ENCODE measurements at places on chromosomes 5 and 9.

DNA sequence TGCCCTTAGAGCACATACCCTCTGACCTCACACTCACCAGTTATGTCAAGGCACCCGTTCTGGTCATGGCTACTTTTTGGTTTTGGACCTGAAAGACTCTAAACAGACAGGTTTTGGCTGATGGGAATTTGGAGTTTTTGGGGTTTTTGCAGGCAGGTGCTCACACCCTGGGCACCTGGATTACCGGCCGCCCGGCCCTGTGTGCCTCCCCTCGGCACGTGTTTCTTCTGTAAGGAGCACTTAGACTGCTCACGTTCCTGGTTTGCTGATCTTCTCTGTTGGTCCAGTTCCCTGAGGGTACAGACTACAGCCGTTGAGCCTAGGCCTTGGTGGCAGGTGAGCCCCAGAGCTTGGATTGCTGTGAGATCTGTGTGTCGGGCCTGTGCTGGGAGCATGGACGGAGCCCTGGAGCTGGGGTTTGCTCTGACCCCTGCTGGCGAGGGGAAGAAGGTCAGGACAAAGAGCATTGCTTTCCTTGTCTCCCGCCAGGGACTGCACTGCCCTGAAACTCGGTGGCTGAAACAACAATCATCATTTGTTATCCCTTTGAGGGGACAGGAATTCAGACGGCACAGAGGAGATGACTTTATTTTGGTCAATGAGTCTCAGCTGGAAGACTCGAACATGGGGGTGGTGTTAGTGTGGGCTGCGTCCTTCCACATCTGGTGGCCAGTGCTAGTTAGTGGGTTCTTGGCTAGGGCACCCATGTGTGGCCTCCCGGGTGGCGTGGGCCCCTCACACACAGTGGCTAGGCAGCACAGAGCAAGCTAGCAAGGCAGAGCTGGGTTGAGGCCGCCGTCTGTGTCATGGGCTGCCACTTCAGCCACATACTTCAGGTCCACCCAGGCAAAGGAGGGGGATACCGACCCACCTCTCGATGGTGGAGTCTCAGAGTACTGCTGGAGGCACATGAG lies 76.4 kb downstream of the EHMT1 start:
- DNase-seq, result peak; percentile 20

DNA sequence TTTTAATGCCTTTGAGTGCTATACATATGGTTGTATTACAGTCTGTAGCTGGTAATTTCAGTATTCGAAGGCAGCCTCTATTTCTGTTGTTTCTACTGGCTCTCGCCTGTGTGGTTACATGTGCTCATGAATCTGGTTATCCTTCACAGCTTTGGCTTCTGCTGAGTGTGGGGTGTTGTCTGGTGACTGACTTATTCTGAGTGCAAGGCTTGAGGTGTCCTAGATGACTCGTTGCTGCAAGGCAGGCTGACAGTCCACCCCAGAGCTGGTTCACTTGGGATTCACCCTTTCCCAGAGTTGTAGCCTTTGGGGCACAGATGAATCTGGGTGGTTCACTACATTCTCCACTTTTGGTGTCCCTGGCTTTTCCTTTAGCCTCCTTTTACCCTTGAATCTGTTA lies 41.4 kb downstream of the PDE8B start:
- no peak for DNase-seq

GRCh38 chr9:123426406-123426805 lies 70.4 kb downstream of the CRB2 start:
- no peak for DNase-seq

- no peak for DNase-seq
These were observed 5.6 kb upstream of the PAM start for GRCh38 chr5:102749416-102750030.

DNA sequence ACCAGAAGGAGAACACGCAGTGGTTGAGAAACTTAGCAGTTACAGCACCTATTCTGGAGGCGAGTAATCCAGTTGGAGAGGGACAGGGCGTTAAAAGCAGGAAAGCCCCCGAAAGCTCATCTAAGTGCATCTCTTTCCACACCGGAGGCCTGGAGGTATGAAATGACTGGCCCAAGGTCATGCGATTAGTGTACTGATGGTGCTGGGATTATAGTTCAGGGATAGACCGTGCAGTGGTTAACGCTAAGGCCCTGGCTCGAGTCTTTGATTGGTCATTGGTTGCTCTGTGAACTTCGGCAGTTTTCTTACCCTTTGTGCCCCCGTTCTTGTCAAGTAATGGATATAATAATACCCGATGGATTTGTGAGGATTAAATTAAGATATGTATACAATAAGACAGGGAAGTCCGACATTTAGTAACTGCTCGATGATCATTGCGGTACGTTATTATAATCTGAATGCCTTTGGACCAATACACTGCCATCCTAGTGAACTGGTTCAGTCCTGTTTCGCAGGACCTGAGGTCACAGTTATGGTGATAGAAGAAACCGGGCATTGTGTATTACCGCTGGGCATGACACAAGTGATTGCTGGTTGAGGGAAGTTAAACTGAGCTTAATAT lies 960 bp downstream of the CANX start:
- DNase-seq, result peak; percentile 61

- peak; percentile 46 for DNase-seq
These were observed 104.9 kb downstream of the CFAP90 start for GRCh38 chr5:7745882-7746610.

- DNase-seq, result no peak
These were observed 255.3 kb upstream of the KLF4 start for GRCh38 chr9:107744873-107745272.

DNA sequence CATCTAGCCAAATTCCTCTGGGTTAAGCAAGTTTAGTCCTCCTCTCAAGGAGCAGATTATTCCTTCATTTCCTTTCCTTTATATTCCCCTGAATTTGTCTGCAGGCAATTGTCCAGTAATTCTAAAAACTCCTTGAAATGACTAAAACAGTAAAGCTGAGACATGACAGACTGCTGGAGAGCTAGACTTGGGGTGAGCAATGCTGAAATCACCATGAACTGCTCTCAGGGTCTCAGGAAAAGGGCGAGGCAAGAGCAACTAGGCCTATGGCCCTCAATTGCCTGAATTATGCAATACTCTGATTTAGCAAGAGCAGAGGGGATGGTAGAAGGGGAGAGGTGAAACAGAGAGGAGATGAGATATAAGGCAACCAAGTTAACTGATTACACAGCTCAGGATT lies 172.9 kb upstream of the NREP start:
- DNase-seq, result no peak

GRCh38 chr5:148927307-148927946 lies 101.0 kb downstream of the ADRB2 start:
- DNase-seq, result no peak

- DNase-seq, result no peak
These were observed 31.3 kb downstream of the IRF1 start for GRCh38 chr5:132459031-132459982.

DNA sequence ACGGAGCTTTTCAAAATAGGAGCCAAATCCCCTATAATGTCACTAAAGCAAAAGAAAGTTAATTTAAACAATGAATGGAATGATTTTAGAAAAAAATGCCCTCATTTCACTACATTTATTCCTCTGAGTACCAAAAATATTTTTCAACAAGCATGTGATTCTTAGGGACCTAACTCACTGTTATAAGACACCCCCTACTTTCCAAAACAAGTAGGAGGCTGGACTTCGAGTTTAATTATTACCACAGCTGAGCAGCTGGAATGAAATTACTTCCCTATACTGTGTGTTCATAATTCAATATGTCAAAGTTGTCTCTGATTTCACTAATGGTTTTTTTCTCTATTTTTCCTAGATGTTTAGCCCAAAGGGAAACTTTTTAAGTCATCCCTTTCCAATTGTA lies 61.6 kb downstream of the SAXO1 start:
- no peak for DNase-seq

DNA sequence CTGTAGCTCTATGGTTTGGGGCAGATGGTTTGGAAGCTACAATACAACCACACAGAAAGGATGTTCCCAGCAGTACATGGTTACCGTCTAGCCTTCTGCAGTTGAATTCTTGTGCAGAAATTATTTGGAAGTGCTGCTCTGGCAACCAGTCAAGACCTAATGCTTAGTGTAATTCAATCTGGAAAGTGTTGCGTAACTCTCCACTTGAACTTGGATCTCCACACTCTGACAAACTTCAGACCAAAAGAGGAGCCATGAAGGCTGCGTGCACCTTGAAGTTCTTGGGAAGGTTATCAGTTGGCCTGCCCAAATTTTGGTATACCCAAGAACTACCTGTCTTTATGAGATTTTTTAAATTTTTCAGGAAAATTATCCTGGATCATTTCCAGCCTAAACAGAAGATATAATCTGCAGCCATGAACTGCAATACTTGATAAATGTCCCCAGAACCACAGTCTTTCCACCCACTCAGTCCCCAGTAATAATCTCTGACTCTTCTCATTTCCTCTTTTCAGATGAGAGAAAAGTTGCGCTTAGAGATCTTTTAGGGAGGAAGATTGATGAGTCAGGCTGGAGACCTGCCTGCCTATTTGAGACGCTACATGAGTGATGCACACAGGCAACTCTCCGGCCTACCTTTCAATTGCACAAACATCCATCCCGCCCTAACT lies 159.9 kb downstream of the FANCC start:
- DNase-seq, result no peak

DNA sequence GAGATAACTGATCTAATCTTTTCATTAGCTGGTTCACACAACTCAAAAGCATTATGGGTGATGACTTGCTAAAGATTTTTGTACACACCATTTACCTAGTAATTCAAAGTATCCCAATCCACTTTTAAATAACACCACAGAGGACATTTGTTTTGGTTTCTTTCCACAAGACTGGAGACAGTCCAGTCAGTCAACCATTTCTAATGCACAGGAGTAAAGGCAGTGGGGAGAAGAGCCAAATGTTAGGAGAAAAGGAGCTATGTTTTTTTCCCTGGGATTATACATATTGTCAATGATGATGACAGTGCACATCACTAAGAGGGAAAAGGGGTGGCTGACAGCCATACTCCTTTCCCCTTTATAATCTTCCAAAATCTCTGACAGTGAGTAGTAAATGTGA lies 240.9 kb downstream of the GABRB2 start:
- no peak for DNase-seq

DNA sequence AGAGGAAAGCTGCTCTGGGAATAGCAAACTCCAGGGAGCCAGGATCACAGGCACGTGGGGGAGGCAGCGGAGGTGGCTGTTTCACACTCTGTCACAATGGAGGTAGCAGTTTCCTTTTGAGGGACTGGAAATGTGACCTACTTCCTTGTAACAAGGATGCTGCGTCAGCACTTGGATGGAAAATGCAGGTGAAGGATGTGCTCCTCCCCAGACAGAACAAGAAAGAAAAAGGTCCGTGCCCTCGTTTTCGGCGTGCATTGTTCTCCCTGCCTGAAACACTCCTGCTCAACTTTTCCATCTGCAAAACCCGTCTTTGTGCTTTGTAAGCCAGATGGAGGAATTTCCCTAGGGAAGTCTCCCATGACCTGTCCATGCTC lies 55.1 kb upstream of the SH3PXD2B start:
- no peak for DNase-seq

DNA sequence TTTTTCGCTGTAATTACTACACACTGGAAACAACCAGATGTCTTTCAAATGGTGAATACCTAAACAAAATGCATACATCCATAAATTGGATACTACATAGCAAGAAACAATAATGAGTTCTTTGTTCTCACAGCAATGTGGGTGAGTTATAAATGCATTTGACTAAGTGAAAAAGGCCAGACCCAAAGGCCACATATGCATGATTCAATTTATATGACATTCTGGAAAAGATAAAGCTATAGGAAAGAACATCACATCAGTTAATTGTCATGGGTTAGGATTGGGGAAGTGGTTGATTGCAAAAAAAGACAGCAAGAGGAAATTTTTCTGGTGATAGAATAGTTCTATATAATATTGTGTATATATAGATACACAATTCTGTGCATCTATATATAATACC lies 198.9 kb downstream of the CYLC2 start:
- no peak for DNase-seq

GRCh38 chr9:130207241-130207992 lies 35.2 kb downstream of the NCS1 start:
- no peak for DNase-seq

GRCh38 chr5:74638970-74639806 lies 1.3 kb downstream of the ENC1 start:
- DNase-seq, result no peak

GRCh38 chr9:37626708-37627292 lies 24.0 kb upstream of the FRMPD1 start:
- DNase-seq, result no peak

GRCh38 chr5:55073211-55073610 lies 29.2 kb upstream of the GZMA start:
- DNase-seq, result no peak

GRCh38 chr5:179288809-179289185 lies 56.5 kb downstream of the ADAMTS2 start:
- DNase-seq, result no peak

- DNase-seq, result no peak
These were observed 115.7 kb downstream of the TRIO start for GRCh38 chr5:14258840-14259239.

GRCh38 chr5:108079753-108080152 lies 302.1 kb downstream of the FBXL17 start:
- no peak for DNase-seq

- no peak for DNase-seq
These were observed 763 bp downstream of the FGD3 start for GRCh38 chr9:92948038-92948534.
